H54 (cell line): ENCODE measurements at places on chromosomes 2 and 18.

DNA sequence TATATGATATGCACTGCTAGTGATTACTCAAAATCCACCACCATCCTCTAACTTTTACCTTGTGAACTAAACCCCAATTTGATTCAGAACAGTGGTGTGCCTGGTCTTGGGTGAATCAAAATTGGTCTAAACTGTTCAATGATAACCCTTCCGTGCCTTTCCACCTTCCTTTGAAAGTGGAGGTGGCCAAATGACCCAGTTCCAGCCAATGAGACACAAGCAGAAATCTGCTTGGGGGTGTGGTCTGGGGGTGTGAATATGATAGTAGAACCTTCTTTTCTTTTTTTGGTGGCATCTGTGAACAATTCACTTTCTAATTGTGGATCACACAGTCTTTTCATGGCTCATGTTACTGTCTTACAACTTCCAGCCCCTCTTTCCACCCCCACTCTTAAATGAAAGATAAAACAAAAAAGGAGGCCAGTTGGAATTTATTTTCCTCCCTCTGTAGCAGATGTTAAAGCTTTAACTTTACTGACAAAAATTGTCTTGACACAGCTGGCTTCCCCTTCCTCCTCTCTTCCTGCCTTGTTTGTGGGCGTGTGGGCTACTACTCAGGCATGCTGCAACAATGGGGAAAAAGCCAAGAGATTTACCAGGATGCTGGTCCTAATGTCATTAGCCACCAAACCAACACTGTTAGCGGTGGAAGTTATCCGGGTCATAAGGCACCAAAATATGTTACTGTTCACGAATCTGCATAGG is 58.8 kb upstream of the ANKRD44 start:
- DNase-seq, result no peak

DNA sequence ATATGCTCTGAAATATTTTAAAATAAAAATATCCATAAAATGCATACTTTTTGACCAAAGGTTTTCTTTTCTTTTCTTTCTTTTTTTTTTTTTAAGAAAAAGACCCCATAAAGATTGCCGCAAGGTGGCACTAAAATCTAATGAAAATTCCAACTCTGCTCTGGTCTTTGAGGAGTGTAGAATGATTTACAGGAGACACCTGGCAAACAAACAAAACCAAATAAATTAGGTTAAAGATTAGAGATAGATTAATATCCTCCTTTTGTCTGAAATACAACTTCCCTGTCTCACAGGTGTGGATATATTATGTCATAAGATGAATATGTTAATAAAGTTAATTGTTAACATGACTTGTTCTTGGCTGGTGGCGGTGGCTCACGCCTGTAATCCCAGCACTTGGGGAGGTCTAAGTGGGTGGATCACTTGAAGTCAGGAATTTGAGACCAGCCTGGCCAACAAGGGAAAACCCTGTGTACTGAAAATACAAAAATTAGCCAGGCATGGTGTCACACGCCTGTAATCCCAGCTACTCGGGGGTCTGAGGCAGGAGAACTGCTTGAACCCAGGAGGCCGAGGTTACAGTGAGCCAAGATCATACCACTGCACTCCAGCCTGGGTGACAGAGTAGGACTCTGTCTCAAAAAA is 3.5 kb upstream of the RHOB start:
- no peak for DNase-seq

GRCh38 chr18:48619501-48619900 is 80.7 kb downstream of the CTIF start:
- no peak for DNase-seq

DNA sequence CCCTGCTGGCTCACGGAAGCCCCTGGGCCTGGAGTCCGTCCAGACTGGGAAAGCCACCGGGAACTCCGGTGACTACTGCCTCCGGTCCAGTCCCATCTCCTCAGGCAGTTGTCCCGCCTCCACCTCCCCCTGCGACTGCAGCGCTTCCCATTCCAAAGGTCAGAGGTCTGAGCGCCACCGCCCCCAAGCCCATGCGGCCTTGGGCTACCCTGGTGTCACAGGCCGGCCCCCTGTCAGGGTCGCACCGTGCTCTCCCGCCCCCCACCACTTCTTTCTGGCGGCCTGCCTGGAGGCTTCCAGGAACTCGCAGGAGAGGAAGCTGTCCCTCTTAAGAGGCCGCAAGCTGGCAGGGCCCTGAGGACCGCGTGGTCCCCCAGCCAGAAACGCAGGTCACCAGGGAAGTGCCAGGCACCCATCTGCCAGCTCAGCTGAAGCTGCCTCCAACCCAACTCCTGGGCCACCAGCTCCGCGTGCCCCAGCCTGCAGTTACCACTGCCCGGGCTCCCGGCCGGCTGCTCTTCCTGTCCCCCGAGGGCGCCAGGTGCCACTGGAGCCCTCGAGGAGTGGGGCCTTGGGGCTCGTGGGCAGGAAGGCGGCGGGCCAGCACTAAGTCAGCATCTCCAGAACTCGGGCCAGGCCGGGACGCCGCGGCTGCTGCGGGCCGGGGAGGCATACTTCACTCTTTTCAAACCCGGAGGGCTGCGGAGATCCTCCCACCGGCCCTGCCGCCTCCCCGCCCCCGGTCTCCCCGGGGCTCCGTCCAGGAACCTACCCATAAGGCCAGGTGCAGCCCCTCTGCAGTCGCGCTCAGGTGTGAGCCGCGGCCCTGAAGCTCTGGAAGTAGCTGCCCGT is 83.3 kb upstream of the POMC start:
- no peak for DNase-seq

- DNase-seq, result no peak
These were observed 19.4 kb downstream of the ELAC1 start for GRCh38 chr18:50987261-50987660.

- DNase-seq, result no peak
These were observed 51.8 kb downstream of the ROCK2 start for GRCh38 chr2:11292464-11293255.

GRCh38 chr2:19251554-19251953 is 106.9 kb downstream of the OSR1 start:
- DNase-seq, result no peak

- no peak for DNase-seq
These were observed 65.6 kb downstream of the MYCN start for GRCh38 chr2:16005816-16006536.

DNA sequence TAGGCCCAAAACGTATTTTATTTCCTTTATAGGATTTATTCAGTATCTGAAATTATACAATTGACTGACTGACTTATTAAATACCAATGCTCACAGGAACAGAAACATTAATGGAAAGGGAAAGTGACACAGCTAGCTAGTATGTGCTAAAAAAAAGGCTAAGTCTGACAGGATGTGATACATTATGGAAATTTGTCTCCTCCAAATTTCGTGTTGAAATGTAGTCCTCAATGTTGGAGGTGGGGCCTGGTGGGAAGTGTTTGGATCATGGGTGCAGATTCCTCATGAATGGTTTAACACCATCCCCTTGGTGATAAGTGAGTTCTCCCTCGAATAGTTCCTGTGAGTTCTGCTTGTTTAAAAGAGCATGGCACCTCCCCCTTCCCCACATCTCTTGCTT is 70.6 kb upstream of the WDR75 start:
- no peak for DNase-seq

GRCh38 chr18:711310-711656 is 1.1 kb downstream of the ENOSF1 start:
- DNase-seq, result no peak
